ENCODE measurements at places on chromosomes 12 and 14.

DNA sequence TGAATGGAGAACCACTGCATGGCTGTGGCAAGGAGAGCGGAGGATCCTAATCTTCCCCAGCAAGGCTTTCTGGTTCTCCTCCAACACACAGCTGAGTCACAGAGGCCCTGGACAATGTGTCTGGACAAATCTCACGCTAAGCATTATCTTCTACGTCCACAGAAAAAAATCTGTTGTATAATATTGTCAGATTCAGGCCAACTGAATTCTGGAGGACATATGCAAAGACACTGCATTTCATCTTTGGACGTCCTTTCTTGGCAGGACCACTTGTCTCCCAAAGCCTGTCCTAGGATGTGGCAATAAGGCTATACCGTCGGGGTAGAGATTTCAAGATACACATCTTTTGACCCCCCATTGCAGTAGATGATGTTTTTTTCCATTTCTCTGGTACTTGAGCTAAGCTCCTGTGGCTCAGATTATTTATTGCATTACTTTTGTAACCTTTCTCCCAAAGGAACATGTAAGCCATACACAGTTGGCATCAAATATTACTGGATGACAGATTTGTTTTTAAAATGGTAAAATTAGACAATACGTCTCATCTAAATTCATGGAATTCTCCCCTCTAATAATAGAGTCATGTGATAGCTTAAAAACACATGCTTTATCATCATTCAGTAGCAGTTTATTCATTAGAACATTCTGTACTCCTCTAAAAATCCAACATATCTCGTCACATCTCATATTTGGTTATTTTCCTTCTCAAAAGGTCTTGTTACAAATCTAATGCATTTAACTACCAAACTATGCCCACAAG is 19.4 kb downstream of the LMO3 start:
- DNase-seq: no peak

GRCh38 chr12:65823513-65824375 is 539 bp upstream of the HMGA2 start:
- peak; percentile 79 for DNase-seq

DNA sequence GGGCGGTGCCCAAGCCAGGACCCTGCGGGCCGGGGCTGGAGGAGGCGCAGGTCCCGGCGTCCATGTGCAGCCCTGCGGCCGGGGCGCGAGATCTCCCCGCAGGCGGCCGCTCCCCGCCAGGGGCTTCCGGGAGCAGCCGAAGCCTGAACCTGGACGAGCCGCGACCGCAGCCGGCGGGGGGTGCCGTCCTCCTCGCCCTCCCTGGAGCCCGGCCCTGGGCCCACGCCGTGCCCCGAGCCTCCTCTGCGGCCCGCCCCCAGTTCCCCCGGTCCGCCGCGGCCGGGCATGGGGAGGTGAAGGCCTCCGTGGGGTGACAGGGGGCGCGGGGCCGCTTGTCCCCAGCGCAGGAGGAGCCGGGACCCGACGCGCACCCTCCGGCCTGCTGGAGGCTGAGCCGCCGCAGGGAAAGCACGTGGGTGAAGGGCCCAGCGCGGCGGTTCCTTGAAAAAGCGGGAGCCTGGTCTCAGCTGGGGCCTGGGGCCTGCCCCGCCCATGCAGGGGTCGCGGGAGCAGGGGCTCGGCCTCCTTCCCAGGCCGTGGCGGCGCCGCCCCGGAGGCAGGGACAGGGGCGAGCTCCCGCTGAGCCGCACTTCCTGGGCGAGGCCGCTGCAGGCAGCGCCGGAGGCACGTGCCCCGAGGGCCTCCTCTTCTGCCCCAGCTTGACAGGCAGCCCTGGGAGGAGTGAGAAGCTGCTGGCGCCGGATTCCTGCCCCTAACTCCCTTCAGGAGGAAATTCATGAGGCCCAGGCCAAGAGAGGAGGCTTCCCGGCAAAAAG is 55.6 kb upstream of the PPP2R5C start:
- peak; percentile 64 for DNase-seq

DNA sequence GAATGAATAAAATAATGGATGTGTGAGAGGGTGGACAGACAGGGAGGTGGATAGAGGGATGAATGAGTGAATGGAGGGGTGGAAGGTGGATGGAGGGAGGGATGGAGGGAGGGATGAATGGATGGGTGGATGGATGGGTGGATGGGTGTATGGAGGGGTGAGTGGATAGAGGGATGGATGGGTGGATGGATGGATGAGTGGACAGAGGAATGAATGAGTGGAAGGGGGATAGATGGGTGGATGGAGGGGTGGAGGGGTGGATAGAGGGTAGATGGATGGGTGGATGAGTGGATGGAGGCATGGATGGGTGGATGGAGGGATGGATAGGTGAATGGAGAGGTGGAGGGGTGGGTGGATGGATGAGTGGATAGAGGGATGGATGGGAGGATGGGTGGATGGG is 47.9 kb upstream of the NOS1 start:
- DNase-seq: no peak

DNA sequence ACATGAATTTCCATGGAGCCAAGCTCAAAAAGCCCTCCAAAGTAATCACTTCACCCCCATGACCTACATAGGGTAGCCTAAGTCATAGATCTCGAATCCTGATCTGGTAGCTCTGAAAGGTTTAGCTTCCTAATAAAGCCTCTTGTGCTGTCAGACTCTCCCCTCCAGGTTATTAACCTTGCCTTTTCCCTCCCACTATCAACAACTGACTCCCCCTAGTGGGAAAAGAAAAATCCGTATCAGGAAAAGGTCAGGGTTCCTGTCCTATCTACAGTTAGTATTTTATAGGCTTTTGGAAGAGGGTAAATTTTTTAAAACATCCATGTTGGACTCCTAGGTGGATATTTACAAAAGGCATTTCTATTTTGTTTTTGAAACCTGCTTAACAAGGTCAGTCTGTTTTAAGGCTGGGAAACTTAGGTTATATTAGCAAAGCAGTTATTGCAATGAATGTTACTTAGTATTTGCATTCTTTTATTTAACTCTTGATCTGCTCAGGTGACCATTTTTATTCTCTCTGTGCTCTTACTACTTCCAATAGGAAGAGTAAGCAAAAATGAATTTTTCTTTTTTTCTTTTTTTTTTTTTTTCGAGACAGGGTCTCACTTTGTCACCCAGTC is 8.0 kb downstream of the YY1 start:
- no peak for DNase-seq

DNA sequence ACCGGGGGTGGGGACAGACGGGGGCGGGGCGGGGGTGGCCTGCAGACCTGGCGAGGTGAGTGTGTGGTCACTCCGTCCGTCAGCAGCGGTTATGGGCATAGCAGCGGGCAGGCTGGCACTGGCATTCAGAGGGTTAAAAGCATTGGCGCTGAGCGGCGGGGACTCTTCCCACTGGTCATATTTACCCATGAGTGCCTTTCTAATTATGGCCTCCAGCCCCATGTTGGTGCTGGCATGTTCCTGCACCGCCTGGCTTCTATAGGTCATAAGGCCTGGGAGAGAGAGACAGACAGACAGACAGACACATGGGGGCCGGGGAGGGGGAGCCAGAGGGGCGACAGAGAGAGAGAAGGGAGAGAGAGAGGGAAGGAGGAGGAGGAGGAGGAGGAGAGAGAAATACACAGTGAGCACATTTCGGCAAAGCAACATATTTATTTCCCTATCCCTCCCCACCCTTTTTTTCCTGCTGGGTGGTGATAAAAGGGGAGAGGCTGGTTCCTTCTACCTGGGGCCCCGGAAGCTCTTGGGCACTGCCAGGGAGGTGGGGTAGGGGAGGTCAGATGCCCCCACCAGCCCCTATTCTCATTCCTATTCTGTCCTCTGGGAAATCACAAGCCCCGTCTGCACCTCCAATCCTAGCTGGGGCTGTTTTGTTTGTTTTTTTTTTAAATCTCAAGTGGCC is 32.6 kb downstream of the RFLNA start:
- DNase-seq: no peak

DNA sequence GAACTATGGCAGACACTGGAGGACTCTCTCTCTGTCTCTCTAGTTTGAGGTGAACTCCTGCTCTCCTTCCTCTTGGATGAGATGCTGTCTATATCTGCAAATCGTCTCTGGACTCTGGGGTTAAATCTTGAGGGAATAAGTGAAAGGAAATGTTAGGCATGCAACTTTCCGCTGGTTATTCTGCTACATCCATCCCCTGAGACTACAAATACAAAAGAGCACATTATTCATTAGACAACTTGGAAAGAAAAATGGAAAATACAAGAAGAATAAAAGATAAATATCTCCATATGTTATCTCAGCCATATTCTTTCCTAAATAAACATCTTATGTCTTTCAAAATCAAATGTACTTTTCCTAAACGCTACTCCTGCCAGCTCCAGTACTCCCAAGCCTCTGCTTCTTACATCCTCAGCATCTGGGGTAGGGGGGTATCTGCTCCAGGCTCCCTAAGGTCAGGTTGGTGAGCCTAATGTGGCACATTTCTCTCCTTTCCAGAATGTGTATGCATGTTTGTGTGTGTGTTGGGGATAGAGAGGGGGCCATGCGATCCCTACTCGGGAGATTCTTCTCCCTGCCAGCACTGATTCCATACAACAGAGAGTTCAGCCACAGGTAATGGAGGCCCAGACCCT is 102.9 kb upstream of the FSCB start:
- peak; percentile 27 for DNase-seq

DNA sequence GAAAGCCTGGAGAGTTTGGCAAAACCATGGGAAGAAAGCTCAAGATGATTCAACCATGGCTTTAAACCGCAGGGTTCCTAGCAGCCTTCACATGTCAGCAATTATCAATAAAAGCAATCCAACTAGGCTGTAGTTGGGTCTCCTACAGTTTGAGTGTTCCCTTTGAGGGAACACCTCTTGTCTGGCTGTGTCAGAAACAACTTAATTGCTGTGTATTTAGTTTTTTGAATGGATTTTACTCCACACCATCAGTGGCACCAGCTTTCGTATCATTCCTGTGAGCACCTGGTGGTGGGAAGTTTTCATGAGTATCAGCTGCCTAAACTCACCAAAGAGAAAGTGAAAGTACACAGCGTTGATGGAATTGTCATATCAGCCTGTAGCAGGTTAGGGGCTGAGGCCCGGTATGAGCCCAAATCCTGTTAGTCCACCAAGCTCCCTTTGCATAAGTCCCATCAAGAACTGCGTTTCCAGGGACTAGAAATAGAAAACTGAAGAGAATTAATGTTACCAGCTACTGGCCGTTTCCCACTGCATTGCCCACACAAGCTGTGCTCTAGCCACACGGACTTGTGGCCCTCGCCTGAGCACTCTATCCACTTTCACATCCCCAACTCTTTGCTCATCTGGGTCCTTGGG is 10.9 kb upstream of the IL26 start:
- DNase-seq: no peak

GRCh38 chr12:122610911-122611310 is 83.9 kb downstream of the KNTC1 start:
- no peak for DNase-seq

DNA sequence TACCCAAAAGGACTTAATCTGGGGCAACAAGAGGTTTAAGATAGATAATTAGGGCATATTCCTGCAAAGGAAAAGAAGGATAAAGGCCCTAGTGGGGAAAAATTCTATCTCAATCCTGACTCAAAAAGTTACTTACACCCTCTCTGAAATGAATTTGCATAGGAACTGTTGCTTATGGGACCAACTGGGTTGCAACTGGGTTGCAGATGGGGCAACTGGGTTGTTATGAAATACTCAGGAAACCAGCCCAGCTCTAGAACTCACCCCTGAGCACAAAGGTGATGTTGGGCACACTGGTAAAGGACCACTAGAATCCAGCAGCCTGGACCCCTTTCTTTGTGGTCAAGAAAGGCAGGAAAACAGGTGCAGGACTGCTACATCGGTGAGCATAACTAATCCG is 17.2 kb upstream of the RILPL1 start:
- no peak for DNase-seq

GRCh38 chr12:138898-139534 is 72.4 kb downstream of the IQSEC3 start:
- DNase-seq: peak; percentile 51

- no peak for DNase-seq
Observed at GRCh38 chr12:68613209-68613904, 2.7 kb downstream of the RAP1B start.

GRCh38 chr12:122413516-122414404 is 8.7 kb downstream of the CLIP1 start:
- no peak for DNase-seq

DNA sequence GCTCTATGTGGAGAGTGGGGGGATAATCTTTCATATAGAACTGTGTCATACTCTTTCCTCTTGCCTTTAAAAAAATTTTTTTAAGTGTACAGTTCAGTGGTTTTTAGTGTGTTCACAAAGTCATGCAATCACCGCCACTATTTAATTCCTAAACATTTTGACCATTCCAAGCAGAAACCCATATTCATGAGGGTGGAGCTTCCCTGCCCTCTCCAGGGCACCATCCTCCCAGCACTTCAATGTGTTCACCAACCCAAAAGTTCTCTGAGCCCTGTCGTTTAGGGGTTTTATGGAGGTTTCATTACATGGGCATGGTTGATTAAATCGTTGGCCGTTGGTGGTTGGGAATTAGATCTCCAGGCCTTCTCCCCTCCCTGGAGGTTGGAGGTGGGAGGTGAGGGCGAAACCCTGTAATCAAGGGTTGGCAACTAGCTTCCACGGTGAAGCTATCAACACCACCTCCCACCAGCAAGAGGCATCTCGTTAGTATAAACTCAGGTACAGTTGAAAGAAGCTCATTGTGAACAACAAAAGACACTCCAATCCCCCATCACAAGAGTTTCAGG is 42.8 kb upstream of the WNK1 start:
- no peak for DNase-seq

- DNase-seq: no peak
Observed at GRCh38 chr12:120563495-120563894, 17.7 kb downstream of the POP5 start.

- DNase-seq: no peak
Observed at GRCh38 chr14:64233531-64234190, 60.5 kb downstream of the ESR2 start.

DNA sequence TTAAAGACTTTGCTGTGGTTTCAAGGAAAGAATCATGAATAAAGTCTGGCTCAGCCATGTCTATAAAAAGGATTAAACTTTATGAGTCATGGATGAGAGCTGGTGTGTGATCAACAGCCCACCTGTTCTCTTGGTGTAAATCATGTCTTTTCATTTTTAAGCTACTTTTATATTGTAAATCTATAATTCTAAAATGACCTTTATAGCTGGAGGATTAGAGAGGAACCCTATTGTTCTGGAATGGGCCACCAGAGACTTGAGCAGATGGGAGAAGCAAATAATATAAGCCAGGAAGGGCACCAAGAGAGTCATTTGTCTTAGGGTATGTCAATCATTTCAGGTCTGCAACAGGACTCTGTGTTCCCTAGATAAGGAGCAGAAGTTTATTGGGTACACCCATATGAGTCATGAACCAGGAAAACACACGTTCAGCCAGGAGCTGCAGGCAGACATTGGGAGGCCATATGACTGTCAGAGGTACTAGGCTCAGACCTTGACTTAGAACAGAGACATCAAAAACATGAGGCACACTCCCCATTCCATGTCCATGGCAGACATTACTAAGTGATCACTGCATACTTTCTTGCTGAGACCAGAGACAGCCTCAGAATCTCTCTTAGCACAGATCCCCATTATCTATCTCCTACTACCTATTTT is 49.3 kb downstream of the NDUFA12 start:
- no peak for DNase-seq

- peak; percentile 36 for DNase-seq
Observed at GRCh38 chr12:121060149-121061001, 21.3 kb upstream of the OASL start.

- DNase-seq: peak; percentile 81
Observed at GRCh38 chr14:97978341-97978740, 1181.2 kb downstream of the VRK1 start.

GRCh38 chr12:15931590-15932053 is 20.5 kb downstream of the DERA start:
- DNase-seq: no peak

Data from femur (tissue), 1 donor.